ENCODE measurements at places on chromosomes 16 and 17.

DNA sequence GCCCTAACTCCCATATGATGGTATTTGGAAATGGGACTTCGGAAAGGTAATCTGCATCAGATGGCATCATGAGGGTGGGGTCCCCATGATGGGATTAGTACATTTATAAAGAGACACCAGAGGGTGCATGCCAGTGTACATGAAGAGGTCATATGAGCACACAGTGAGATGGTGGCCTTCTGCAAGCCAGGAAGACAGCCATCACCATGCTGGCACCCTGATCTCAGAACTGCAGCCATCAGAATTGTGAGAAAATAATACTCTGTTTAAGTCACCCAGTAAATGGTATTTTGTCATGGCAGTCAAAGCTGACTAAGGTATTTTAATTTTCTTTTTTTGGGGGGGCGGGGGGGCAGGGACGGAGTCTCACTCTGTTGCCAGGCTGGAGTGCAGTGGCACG lies 47.1 kb upstream of the ABCA10 start:
- DNase-seq: no peak

DNA sequence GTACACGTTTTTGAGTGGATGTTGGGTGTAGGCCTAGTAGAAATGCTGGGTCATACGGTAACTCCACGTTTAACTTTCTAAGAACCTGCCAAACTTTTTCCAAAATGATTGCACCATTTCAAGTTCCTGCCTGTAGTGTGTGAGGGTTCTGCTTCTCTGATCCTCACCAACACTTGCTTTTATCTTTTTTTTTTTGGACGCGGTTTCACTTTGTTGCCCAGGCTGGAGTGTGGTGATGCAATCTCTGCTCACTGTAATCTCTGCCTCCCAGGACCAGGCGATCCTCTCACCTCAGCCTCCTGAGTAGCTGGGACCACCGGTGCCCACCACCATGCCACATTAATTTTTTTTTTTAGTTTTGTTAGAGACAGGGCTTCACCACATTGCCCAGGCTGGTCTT lies 23.5 kb downstream of the ZNF750 start:
- DNase-seq: no peak

GRCh38 chr16:27344721-27345120 lies 30.9 kb downstream of the IL4R start:
- no peak for DNase-seq

DNA sequence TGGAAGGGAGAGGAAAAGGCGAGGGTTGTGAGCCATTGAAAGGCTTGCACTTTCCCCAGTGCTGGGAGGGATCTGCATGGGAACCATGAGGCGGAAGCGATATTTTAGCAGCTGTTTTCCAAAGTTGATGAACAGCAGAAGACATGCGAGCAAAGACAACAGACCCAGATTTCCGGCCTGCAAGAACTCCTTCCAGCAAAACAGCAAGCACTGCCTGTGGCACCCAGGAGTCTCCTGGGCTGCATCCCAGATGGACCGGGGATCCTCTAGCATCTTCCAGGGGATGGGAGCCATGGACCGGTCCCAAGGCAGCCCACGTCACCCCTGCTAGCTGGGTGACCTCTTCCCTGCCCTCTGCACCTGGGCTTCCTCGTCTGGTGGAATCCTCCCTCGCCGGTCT lies 162.8 kb downstream of the IRF8 start:
- no peak for DNase-seq

DNA sequence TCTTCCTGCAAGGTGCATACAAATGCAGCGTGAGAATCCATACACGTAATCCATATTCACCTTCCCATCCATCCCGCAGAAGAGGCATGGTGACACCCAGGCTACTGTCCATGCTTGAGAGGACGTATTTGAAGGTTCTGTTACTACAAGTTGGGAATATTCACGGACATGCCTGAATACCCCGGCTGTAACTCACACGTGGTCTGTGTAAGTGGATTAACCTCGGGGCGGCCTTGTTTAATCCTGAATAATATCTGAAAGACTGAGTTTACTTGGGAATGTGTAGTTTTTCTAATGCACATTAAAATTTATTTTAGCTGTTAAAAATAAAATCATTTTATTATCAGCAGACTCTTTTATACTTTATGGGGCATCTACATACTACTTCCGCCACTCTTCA lies 13.1 kb downstream of the CPSF4L start:
- DNase-seq: no peak

- no peak for DNase-seq
Measured at GRCh38 chr16:1156055-1156982, 3.4 kb downstream of the CACNA1H start.
